ENCODE measurements at places on chromosomes 4 and X.

GRCh38 chr4:31081366-31081765 is 361.2 kb downstream of the PCDH7 start:
- DNase-seq = no peak

- DNase-seq = no peak
Observed at GRCh38 chr4:40875507-40876150, 125.9 kb downstream of the NSUN7 start.

GRCh38 chr4:9832640-9833039 is 51.2 kb downstream of the DRD5 start:
- DNase-seq = no peak

DNA sequence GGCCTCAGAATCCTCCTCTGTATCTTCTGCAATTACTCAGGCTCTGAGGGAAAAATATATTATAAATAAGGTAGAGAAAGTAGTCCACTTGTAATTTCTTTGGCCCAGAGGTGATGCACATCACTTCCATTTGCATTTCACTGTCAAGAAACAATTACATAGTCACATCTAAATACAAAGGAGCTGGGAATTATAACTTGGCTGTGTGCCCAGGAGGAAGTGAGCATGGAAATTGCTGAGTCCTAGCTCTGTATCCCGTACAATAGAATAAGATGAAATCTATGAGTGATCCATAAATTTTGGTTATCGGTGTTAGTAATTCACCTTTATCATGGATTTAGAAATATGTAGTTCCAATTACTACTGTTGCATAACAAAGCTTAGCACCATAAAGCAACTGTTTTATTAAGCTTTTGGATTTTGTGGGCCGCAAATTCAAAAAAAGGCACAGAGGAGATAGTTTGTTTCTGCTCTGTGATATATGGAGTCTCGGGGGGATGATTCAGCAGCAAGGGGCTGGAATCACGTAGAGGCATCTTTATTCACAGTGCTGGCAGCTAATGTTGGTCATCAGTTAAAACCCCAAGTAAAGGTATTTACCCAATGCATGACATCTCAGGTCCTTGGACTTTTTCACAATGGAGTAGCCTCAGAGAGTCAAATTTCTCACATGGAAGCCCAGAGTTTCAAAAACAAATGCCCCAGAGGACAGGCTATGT is 241.4 kb upstream of the GALNT7 start:
- no peak for DNase-seq

GRCh38 chrX:48468247-48468671 is 1.8 kb downstream of the SLC38A5 start:
- no peak for DNase-seq

- DNase-seq = no peak
Observed at GRCh38 chr4:109510687-109511086, 49.4 kb upstream of the MCUB start.

DNA sequence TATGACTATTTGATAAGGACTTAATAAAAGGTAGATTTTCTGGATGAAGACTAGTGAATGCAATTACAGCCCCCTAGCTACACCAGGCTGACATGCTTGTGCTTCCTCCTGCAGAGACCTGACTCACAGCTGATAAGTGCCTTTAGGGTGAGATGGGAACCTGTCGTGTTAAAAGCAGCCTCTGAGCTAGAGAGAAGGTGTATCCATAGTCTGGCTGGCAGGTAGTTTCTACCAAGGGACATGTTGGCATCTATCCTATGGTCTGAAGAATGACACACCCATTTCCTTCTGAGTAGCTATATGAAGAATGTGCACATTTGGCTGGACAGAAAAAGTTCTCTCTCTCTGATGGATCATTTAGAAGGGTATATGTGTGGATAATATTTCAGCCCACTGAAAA is 64.1 kb downstream of the PARM1 start:
- DNase-seq = no peak

DNA sequence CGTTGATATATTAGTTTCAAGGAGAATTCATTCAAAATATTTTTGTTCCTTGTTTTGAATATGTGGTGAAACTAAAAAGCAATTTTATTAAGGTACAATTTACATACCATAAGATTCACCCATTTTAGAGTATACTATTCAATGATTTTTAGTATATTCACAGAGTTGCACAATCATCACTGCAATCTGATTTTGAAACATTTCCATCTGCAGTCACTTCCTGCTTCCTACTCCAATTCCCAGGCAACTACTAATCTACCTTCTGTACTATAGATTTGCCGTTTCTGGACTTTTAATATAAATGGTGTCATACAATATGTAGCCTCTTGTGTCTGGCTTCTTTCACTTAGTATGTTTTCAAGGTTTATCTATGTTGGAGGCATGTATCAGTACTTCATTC is 71.3 kb downstream of the SLC9A7 start:
- no peak for DNase-seq

DNA sequence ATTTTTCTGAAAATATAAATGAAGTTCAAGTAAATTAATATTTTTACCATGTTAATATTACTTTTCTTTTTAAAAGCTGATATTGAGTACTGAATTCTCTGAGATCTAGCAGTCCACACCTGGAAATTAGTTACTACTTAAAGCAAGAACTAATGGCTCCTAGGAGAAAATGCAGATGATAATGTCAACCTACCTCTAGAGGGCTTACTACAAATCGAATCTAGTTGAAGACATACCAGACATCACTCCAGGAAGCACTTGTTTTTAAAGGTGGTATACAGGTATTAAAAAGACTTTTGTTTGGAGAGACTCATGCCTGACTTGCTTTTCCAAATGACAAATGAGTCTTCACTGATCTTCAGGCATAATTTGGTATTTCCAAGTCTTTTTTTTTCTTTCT is 516.4 kb upstream of the BOD1L1 start:
- no peak for DNase-seq

DNA sequence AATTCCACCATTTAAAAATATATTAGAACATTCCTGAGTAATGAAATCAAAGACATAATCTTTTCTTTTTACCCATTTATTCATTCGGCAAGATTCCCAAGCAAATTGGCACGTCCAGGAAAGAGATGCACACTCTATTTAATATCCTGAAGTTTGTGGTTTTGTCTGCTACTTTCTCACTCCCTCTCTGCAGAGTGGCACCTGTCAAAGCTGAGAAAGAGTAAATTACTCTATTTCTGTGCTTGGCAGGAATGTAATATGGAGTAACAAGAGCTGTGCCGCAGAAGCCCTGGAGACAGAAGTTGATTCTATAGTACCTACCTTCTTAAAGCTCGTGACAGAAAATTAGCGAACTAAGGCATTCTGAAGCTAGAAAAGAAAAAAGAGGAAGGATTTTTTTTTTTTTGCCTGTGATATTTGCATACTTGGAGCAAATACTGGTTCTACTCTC is 5.5 kb downstream of the GSTCD start:
- no peak for DNase-seq

GRCh38 chr4:54840992-54841768 is 183.4 kb downstream of the KIT start:
- no peak for DNase-seq

- DNase-seq = no peak
Observed at GRCh38 chrX:34546366-34546765, 110.7 kb downstream of the TMEM47 start.

- DNase-seq = no peak
Observed at GRCh38 chr4:27887646-27888045, 1027.0 kb downstream of the STIM2 start.

GRCh38 chr4:128606173-128606572 is 203.3 kb upstream of the JADE1 start:
- no peak for DNase-seq

GRCh38 chrX:109384699-109385098 is 97.2 kb downstream of the GUCY2F start:
- DNase-seq = no peak

DNA sequence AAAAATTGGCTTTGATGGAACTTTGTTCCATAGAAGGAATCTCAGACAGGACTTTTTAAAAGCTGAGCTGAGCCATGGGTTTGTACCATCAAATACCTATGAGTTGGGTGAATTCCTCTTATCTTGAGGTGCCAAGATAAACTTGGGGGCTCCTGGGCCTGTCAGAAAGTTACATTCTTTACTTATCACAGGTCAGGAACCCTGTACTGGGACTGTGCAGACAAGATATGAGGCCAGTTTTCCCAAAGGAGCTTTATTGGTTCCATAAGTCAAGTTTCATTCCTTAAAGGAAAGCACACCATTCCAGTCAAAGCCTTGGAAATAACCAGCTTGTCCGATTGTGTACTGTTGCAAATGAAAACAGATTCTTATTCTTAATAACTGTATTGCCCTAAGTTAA is 72.4 kb upstream of the PACRGL start:
- no peak for DNase-seq

GRCh38 chr4:77193511-77194102 is 36.6 kb downstream of the CCNG2 start:
- DNase-seq = peak; percentile 88

DNA sequence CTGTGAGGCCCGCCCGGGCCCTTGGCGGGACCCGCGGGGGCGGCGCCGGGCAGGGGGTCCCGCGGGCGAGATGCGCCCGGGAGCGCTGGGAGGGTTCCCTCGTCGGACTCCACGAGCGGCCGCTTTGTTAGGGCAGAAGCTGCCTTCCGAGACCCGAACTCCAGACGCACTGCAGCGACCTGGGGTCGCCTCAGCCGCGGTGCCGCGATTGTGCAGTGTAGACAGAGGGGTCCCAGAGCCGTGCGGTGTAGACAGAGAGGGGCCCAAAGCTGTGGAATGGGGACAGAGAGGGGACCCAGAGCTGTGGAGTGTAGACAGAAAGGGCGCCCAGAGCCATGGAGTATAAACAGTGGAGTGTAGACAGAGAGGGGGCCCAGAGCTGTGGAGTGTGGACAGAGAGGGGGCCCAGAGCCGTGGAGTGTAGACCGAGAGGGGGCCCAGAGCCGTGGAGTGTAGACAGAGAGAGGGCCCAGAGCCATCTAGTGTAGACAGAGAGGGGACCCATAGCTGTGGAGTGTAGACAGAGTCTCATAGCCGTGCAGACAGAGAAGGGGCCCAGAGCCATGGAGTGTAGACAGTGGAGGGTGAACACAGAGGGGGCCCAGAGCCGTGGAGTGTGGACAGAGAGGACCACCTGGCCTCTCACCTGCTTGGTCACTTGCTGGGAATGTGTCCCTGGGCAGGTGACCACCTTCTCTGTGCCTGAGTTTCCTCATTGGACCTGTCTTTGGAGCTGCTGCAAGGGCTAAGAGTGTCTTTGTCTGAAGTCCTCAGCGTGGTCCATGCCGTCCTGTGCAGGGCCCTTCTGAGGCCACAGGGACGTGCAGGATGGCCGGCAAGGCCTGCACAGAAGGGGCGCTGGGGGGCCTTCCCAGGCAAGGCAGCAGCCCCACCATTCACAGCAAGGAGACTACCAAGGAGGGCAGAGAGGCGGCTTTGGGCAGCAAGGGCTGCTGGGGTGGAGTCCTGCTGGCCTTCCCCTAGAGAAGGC is 875 bp downstream of the RGS12 start:
- DNase-seq = peak; percentile 73

DNA sequence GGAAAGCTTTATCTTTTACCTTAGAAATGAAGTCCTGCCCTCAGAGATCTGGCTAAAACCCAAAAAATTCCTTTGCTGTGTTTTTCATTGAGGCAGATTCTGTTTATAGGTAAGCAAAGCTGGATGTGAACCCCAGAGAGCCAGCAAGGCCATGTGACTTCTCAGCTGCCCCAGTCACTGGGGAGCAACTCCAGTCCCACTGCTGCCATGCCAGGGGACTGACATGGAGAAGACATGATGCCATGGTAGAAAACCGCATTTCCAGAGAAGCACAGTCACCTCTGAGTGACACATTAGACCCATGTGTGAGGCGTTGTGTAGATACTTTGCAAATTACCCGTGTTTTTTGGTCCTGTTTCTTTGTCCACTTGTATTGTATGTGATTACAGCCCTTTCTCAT is 45.4 kb downstream of the PTTG2 start:
- DNase-seq = no peak

GRCh38 chr4:2811830-2812611 is 19.1 kb downstream of the SH3BP2 start:
- peak; percentile 88 for DNase-seq

DNA sequence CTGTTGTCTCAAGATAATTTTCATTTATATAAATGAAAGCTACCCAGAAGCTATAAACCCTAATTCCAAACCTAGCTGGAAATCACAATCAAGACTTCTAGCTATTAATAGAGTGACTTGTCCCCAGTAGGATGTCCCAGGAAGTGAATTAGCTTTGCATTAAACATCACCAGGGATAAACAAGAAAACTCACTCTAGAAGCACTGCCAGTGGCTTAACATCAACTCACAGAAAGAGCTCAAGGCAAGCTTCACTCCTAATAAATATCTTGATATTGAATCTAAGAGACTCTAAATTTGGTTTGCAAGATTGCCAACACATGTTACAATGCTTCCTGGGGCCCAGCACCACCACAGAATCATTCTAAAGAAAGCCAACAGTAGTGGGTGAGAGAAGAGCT is 468.7 kb upstream of the FAM241A start:
- no peak for DNase-seq

- DNase-seq = no peak
Observed at GRCh38 chrX:11423949-11424348, 130.7 kb downstream of the AMELX start.

DNA sequence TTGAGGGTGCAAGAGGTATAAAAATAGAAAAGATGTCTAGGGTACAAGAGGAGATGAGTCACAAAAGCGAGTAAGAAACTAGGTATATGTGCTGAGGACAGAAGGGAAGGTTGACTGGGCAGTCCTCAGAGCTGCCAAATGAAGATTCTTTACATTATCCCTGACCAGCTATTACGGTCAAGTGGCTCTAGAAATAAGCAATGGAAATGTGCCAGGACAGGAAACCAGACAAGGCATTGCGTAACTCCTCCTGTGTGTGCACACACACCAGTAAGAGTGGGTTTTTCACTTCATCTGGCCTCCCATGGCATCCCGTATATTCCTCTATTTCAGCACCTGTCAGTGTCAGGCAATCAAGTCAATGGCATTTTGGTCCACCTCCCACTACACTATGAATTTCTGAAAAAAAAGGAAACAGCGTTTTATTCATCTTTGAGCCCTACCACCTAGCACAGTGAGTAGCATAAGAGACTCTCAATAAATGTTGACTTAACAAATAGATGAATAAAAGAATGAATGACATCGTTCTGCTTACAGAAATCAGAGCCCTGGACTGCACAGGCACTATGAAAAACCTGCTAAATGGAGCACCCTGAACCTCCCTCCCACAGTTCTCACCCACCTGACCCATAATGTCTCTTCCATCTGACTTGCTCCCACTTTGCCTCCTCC is 62.6 kb upstream of the KLF3 start:
- DNase-seq = no peak
